ENCODE measurements at places on chromosomes 12 and 14. TPM values are rescaled to one million over a fixed set of nuclear protein-coding genes. Genes with fewer than 3 reads are reported as not detected.
A peak's percentile ranks its signal among the peaks of the same experiment; 100 is the strongest.

APOF gene
- not detected for total RNA-seq

SIRT4 gene
- total RNA-seq, result 3.8 TPM

KRT2 gene
- total RNA-seq, result not detected

C12orf60 gene
- 0.88 TPM for total RNA-seq

DNA sequence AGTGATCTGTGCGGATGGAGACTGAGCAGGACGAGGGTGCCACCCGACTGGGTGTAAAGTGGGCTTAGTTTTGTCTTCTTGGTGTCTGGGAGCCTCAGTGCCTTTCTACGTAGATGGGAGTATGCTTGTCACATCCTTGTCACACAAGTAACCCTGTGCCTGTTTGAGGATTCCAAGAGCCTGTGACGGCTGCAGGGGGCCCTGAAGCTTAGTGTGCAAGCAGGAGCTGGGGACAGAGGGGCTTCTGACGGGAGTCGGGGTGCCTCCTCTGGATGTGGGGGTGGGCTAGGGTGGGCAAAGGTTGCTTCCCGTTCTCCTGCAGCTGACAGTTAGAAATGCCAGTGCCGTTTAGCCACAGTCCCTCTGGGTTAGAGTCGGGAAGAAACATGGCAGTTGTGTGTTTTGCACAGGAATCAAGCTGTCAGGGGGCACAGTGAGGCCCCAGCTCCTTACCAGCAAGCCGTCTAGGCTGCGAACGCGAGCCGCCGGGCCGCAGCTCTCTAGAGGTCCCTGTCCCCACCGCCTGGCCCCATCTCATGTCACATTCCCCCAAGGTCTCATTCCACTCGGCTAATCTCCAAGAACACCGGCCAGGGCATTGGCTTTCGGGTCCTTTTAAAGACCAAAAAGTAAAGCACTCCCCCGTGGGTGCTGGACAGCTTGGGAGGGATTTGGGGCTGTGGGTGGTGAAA lies 7.0 kb downstream of the RTL1 start:
- H3K36me3 ChIP-seq, result no peaks in the 10 kb centered on the region
- peak; percentile 45 for DNase-seq
- peak overlapping the region; percentile 22 for H3K27ac ChIP-seq
- H3K27me3 ChIP-seq, result peaks cover 9% of the 10 kb centered on the region

DNA sequence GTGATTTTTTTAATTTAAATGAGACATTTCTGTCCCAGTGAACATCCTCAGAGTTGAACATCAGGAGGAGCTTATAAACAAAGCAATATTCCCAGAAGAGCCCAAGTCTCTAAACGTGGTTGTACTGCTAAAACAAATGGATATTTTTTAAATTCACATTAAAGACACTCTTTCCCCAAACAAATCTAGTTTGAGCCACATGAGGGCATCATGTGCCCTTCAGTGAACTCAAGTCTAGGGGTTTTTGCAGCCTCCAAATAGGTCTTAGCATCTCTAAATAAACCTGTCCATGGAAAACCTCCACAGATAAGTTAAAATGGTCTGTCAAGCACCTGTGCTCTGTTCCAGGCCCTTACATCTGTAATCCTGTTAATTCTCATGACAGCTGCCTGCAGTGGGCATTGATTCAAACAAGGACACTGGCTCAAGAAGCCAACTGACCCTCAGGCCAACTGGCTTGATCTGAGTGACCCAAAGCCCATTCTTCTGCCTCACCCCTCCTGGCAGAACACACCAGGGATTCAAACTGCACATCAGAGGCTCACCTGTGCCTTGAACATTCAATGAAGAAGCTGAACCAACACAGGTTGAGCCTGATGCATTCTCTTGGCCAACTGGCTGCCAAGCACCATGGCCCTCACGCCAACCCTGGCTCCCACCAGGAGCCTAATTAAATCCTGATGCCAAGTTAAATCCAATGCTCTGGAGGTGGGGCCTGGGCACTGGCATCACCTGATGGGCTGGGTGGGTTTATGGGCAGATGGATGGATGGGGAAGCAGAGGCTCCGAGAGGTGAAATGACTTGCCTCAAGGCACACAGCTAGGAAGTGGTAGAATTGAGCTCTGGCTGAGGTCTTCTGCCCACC lies 8.6 kb downstream of the ISCU start:
- no peak overlapping the region for H3K27ac ChIP-seq
- no peak for DNase-seq
- H3K27me3 ChIP-seq, result no peaks in the 10 kb centered on the region
- H3K4me1 ChIP-seq, result peaks cover 3% of the 10 kb centered on the region
- no peaks in the 10 kb centered on the region for H3K36me3 ChIP-seq

- H3K36me3 ChIP-seq, result peaks cover 11% of the 10 kb centered on the region
- H3K4me3 ChIP-seq, result no peak overlapping the region
- H3K4me1 ChIP-seq, result peaks cover 3% of the 10 kb centered on the region
- H3K27me3 ChIP-seq, result no peaks in the 10 kb centered on the region
- DNase-seq, result no peak
These were observed 131.1 kb upstream of the VRK1 start for GRCh38 chr14:96666088-96666487.

- peaks cover 3% of the 10 kb centered on the region for H3K27me3 ChIP-seq
- peaks cover 8% of the 10 kb centered on the region for H3K4me1 ChIP-seq
- H3K4me3 ChIP-seq, result no peak overlapping the region
- peaks cover 12% of the 10 kb centered on the region for H3K36me3 ChIP-seq
These were observed 73.8 kb downstream of the ACTN1 start for GRCh38 chr14:68905107-68905895.

- no peak overlapping the region for H3K27ac ChIP-seq
- H3K4me3 ChIP-seq, result no peak overlapping the region
- DNase-seq, result no peak
- H3K36me3 ChIP-seq, result no peaks in the 10 kb centered on the region
- no peaks in the 10 kb centered on the region for H3K4me1 ChIP-seq
These were observed 373.4 kb upstream of the PDE3A start for GRCh38 chr12:19994968-19995367.

DNA sequence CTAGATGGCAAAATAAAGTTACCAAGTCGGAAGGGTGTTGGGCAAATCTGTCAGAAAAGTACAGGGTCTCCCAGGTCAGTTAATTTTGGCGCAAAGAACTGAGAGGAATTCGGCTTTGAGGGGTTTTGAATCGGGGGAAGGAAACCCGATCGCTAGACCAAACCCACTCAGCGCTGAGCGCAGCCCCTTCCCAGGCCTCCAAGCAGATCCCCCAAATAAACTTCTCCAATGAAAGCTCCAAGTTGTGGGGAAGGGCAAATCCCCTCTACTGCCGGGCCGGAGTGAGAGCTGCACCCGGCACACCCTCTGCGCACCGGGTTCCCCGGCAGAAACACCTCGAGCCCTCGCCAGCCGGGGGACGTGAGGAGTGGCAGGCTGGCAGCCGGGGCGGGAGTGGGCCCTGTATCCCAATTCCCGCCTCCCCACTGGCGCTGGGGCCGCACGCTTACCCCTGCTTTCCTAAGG lies 441 bp downstream of the E2F7 start:
- peak overlapping the region; percentile 83 for H3K4me3 ChIP-seq
- H3K4me1 ChIP-seq, result peaks cover 6% of the 10 kb centered on the region
- peak overlapping the region; percentile 70 for H3K27ac ChIP-seq
- peaks cover 4% of the 10 kb centered on the region for H3K27me3 ChIP-seq

DNA sequence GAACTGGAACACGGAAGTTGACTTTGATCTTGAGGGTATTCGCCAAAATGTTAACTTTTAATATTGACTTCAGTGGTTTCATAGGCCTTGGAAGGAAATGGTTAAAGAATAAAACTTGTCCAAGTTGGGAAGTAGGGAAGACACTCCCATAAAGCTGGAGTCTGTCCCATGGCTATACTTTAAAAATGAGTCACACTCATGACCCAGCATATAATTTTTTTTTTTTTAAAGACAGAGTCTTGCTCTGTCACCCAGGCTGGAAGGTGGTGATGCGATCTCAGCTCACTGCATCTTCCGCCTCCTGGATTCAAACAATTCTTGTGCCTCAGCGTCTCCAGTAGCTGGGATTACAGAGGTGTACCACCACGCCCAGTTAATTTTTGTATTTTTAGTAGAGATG lies 19.6 kb downstream of the TMPRSS12 start:
- no peak for DNase-seq
- peaks cover 8% of the 10 kb centered on the region for H3K36me3 ChIP-seq
- no peak overlapping the region for H3K27ac ChIP-seq
- no peaks in the 10 kb centered on the region for H3K27me3 ChIP-seq

DNA sequence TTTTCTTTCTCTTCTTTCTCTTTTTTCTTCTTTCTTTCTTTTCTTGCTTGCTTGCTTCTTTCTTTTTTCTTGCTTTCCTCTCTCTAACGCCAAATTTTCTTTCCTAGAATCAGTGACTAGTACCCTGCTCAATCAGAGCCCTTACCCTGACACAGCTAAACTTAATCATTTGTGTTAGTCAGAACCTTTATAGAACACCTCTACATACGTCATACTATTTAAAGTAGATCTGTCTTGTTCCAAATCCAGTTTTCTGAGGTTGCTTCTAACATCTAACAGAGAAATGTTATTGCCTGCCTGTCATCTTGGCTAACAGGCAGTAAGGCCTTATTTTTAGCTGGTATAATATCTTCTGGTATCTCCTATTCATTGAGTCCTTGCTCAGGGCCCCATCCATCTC lies 65.5 kb upstream of the MYF6 start:
- H3K27me3 ChIP-seq, result no peaks in the 10 kb centered on the region
- H3K36me3 ChIP-seq, result no peaks in the 10 kb centered on the region
- no peak for DNase-seq
- no peaks in the 10 kb centered on the region for H3K4me1 ChIP-seq

DNA sequence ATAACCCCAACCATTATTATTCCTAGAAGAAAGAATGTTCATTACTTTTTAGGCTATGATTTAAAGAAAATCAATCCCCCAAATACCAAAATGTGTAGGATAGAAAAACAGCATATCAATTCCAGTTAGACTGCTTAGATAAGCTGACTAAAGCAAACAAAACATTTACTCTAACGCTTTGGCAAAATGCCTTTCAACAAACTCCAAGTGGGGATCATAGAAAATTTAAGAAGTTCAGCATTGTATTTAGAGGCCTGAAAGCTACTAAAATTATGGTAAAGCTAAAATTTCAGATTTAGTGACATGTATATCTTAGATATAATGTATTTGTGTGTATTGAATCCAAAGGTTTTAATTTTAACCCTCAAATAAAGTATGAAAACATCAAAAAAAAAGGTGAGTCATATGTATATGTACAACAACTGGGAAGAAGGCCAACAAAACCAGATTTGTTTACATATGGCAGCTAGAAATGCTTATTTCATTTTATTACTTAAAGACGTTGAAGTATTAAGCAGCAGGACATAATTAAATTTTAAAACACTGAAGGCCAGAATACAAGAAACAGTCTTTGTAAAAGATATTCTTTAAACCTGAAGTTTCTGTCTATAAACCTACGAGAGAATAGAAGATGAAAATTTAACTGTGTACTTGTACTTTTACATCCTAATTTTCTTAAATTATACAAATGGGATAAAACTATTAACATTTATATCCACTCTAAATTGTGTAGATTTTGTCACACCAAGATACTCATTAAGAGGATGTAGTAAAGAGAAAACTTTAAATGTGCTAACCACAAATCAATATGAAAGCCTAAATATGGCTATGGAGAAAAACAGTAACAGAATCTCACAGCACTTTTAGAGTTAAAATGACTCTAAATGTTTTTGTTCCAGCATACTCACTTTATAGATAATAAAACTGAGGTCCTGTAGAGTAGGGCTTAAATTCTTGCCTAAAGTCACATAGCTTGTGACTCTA lies 71.4 kb downstream of the SLC41A2 start:
- no peaks in the 10 kb centered on the region for H3K4me1 ChIP-seq
- no peak overlapping the region for H3K4me3 ChIP-seq
- no peaks in the 10 kb centered on the region for H3K27me3 ChIP-seq

DNA sequence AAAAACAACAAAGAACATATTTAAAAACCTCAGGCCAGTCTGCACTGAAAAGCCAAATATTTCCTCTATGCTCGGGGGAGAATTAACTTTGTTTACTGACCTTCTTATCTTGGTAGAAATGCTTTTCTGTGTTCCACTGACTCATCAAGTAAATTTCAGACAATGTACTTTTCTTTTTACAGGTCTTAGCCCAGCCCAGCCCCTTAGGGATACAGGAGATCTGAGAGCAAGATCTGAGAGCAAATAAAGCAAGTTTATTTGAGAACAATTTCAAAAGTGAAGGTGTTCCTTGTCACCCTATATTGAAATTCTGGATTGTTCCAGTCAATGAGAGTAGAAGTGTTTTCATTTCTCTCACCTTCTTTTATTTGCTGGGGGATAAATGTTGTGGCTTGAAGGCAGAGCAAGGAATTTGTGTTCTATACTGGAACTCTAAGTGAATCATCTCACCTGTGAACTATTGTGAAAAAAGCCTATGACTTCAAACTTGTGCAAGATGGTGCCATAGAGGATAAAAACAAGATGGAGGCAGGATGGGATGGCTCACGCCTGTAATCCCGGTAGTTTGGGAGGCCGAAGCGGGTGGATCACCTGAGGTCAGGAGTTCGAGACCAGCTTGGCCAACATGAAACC lies 7.9 kb upstream of the GPRC5A start:
- no peaks in the 10 kb centered on the region for H3K27me3 ChIP-seq
- no peak for DNase-seq
- no peaks in the 10 kb centered on the region for H3K36me3 ChIP-seq
- no peaks in the 10 kb centered on the region for H3K4me1 ChIP-seq
- H3K27ac ChIP-seq, result no peak overlapping the region

GRCh38 chr12:63163541-63163940 lies 12.5 kb upstream of the AVPR1A start:
- H3K36me3 ChIP-seq, result no peaks in the 10 kb centered on the region
- no peak overlapping the region for H3K4me3 ChIP-seq
- H3K27ac ChIP-seq, result no peak overlapping the region

- no peaks in the 10 kb centered on the region for H3K27me3 ChIP-seq
- no peak overlapping the region for H3K4me3 ChIP-seq
- no peak for DNase-seq
- no peaks in the 10 kb centered on the region for H3K36me3 ChIP-seq
- no peaks in the 10 kb centered on the region for H3K4me1 ChIP-seq
These were observed 404.9 kb downstream of the AEBP2 start for GRCh38 chr12:19844224-19844623.
